ENCODE measurements at places on chromosomes 7 and 10.

- DNase-seq = no peak
These were observed 78.7 kb upstream of the CXCL12 start for GRCh38 chr10:44463511-44464121.

DNA sequence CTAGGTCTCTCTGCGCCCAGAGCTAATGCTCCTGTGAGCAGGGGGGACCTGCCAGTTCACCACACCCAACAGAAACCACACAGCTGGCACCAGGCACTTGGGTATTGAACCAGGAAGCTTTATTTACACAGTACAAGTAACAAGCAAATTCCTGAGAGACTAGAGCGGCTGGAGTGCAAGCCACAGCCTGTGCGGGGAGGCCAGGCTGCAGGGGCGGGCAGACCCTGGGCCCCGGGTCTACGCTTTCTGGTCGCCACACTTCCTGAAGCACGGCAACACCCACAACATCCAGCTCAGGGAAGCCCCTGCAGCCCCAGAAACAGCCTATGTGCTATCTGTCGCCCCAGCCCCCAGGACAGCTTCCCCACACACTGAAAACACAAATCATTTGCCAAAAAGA is 125.0 kb downstream of the FAM53B start:
- DNase-seq = peak; percentile 30

DNA sequence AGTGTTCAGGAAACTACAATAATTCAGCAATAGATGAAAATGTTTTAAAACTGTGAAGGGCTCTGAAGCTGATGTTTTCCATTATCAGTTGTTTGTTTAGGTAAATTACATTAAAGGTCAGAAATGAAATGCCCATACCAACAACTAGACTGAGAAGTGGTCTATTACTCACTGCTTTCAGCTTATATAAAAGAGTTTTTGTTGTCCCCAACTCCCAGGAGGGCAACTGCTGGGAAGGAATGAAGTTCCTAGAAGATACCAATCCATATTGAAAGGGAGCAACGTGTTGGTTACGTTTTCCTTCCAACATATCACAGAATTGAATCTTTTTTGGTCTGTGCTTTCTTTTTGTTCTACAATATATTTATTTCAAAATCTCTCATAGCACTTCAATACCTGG is 330.6 kb upstream of the LRRN3 start:
- no peak for DNase-seq

GRCh38 chr10:78634835-78635234 is 433.9 kb upstream of the ZMIZ1 start:
- DNase-seq = peak; percentile 46

GRCh38 chr10:15703151-15703880 is 16.4 kb downstream of the ITGA8 start:
- DNase-seq = peak; percentile 57

GRCh38 chr10:75009426-75009825 is 102.0 kb upstream of the SAMD8 start:
- DNase-seq = no peak

DNA sequence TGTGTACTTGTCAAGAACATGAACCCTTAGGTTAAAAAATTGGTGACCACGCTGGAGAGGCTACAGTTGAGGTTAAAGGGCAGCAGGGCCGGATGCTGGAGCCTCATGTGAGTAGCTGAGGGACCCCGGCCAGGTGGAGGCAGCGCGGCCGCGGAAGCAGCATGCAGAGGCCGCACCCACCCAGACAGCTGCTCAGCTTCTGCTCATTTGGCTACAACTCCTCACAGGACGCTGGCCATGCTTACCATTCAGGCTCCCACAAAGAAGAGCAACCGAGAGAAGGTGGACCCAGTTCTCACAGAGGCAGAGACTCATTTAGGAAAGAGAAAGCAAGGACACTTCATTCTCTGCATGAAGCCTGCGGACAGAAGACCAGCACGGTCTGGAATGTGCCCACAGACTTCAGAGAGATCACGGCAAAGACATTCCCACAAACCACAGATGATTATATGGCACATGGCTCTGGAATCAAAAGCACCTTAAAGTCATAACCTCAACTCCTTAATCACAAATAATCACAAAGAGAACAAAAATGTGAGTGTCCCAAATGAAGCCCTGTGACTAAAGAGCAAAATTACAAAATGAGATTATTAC is 94.4 kb downstream of the VOPP1 start:
- DNase-seq = peak; percentile 83

GRCh38 chr7:64946772-64947171 is 43.7 kb downstream of the ZNF273 start:
- no peak for DNase-seq

DNA sequence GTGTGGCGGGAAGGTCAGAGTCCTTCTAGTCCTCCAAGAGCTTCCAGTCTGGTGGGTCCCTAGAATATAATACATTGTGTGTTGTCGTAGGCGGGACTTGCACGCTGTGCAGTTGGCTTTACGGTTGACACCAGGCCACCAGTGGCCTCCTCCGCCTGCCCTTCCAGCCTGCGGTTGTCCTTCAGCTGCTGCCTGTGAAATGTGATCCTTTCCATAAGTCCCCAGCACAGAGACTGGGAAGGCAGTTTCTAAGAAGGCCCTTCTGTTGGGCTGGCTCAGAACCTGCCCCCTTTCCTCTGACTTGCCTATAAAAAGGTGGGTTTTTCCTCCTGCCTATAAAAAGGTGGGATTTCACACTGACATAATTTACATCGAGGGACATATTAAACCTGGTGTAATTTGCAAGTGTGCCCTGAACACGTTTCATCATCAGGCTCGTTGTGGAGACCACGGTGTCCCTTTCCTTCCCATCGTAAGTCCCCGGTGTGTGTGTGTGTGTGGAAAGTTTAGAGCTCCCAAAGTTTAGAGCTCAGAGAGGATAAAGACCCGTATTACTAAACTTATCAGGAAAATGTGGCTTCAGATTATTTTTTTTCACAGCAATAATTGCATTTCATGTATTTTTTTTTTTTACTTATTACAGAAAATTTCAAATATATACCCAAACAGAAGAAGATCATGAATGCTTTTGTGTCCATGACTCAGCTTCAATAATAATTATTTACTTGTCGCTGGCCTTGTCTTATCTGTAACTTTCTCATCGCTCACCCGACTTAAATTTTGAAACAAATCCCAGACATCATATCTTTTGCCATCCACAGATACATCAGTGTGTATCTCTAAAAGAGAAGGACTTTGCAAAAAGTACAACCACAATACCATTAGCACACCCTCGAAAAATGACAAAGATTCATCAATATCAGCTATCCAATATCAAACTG is 45.1 kb downstream of the CUX1 start:
- DNase-seq = peak; percentile 54

DNA sequence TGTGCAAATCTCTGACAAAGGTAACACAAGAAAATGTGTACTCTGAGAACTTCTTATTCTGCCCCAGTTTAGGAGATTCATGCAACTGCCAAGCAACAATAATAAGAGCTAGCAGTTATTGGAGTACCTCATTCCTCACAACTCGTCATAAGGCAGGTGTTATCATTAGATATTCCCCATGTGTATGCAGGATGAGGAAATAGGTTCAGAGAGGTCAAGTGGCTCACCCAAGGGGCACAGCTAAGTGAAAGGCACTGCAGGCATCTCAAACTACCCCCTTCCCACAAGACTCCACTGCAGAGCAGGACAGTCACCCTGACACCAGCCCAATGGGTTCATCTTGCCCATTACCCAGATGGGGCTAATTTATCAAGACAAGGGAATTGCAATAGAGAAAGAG is 1.3 kb upstream of the GSTK1 start:
- no peak for DNase-seq

- DNase-seq = peak; percentile 51
These were observed 134.2 kb upstream of the AKR1E2 start for GRCh38 chr10:4691776-4692175.

DNA sequence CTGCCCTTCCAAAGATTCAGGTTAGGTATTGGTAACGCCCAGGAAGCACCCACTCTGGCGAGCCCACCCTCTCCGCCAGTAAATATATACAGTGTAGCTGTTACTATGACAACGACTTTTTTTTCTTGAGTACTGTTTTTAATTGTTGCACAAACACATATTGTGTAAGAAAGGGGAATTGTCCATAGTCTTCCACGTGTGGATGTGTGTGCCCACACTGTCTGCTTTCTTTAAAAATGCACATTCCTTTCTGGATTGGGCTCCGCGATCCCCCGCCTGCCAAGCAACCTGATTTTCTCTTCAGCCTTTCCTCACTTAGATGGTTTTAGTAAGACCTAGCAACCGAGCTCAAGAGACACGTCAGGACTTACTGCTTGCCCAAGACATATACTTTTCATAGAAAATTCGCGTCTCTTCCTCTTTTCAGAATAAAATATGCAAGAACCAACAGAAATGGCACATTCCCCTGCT is 247.8 kb downstream of the EBF3 start:
- no peak for DNase-seq

DNA sequence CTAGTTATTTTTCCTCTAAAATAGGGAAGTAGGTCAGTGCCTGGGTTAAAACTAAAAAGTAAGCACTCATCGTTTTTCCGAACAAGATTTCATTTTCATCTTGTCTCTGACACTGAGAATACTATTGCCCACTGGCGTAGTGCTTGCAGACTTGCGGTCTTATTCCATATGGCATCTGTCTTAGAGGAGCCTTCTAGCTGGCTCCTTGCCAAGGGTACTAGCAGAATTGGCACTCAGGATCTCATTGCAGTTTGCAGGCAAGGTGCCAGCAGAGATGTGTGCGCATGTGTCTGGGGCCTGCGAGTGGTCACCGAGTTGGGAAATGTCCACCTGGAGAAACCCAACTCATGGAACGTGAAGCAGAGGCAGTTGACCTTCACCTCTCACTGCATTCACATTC is 143.4 kb downstream of the CELF2 start:
- DNase-seq = no peak

- DNase-seq = peak; percentile 59
These were observed 671 bp upstream of the ATAD1 start for GRCh38 chr10:87818505-87819288.

GRCh38 chr10:132011445-132011844 is 29.7 kb upstream of the BNIP3 start:
- DNase-seq = no peak

- no peak for DNase-seq
These were observed 374.0 kb downstream of the CALN1 start for GRCh38 chr7:72038022-72038732.

All from mesenchymal stem cell (in vitro differentiated cells and primary cell).